ENCODE measurements at places on chromosomes 5 and 9. TPM values are rescaled to one million over a fixed set of nuclear protein-coding genes. Genes with fewer than 3 reads are reported as not detected.

- no peaks in the 10 kb centered on the region for H3K36me3 ChIP-seq
- no peak overlapping the region for H3K27ac ChIP-seq
- no peaks in the 10 kb centered on the region for H3K27me3 ChIP-seq
Observed at GRCh38 chr5:112594941-112595340, 142.7 kb upstream of the APC start.

GRCh38 chr9:36389590-36389989 is 10.5 kb downstream of the RNF38 start:
- no peak for DNase-seq
- H3K27me3 ChIP-seq = no peaks in the 10 kb centered on the region
- H3K27ac ChIP-seq = no peak overlapping the region
- H3K4me3 ChIP-seq = no peak overlapping the region

DNA sequence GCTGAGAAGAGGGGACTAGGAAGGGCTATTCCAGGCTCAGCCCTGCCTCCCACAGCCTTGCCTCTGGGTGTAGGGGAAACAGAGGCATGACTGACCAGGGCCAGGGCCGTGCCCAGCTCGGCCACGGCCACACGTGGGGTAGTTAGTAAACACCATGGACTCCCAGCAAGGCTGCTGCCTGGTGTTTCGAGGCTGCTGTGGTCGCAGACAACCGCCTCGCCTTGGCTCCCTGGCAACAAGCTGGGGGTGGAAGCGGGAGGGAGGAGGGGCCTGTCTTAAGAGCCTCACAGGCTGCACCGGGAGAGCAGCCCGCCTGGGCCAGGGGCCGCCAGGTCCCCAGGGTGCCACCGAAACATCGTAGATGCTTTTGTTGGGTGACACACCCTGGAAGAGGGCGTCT is 90.2 kb upstream of the CACNA1B start:
- H3K4me1 ChIP-seq = peaks cover 11% of the 10 kb centered on the region
- no peak for DNase-seq
- H3K27me3 ChIP-seq = no peaks in the 10 kb centered on the region
- H3K4me3 ChIP-seq = no peak overlapping the region
- no peak overlapping the region for H3K27ac ChIP-seq

- no peak overlapping the region for H3K4me3 ChIP-seq
- H3K36me3 ChIP-seq = no peaks in the 10 kb centered on the region
- no peaks in the 10 kb centered on the region for H3K4me1 ChIP-seq
- H3K27me3 ChIP-seq = no peaks in the 10 kb centered on the region
- no peak for DNase-seq
Observed at GRCh38 chr5:19837536-19838174, 150.3 kb downstream of the CDH18 start.

DNA sequence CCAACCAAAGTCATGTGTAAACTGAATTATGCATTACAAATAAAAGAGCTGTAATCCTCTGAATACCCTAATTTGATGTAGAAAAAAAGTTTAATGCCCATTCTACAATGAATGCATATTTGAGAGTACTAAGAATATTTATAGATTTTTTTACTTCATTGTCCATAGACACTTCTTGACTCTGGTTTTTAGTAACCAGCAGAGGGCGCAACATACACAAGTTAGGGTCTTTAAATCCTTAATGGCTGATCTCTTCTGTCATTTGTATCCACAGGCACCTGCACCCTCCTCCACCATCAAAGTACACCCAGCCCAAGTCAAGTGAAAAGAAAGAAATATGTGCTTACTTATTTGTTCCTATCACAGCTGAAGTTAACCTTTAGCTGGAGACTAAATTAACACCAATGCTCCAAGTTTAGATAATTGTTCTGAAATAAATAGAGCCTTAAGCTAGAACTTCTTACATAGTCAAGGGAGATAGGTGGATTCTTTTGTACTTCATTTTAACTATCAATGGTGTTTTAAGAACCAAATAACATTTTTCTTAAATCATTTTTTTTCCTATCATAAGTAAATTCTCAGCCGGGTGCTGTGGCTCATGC is 524.2 kb upstream of the DAB2 start:
- DNase-seq = peak; percentile 76
- no peaks in the 10 kb centered on the region for H3K36me3 ChIP-seq
- H3K4me1 ChIP-seq = no peaks in the 10 kb centered on the region
- no peaks in the 10 kb centered on the region for H3K27me3 ChIP-seq
- H3K4me3 ChIP-seq = no peak overlapping the region

- H3K4me3 ChIP-seq = no peak overlapping the region
- H3K27me3 ChIP-seq = no peaks in the 10 kb centered on the region
- no peak overlapping the region for H3K27ac ChIP-seq
Observed at GRCh38 chr5:15932066-15932465, 247.5 kb downstream of the MARCHF11 start.

ASTN2 gene
- total RNA-seq = 2.3 TPM

- no peaks in the 10 kb centered on the region for H3K27me3 ChIP-seq
- no peak for DNase-seq
- no peaks in the 10 kb centered on the region for H3K36me3 ChIP-seq
- no peak overlapping the region for H3K27ac ChIP-seq
- H3K4me1 ChIP-seq = no peaks in the 10 kb centered on the region
Observed at GRCh38 chr9:106885451-106885850, 22.5 kb downstream of the ZNF462 start.

CRHBP gene
- total RNA-seq = not detected

Data from CD4-positive, alpha-beta T cell (primary cell).